ENCODE measurements at places on chromosomes 4 and X.

GRCh38 chr4:153518637-153519389, 52.7 kb downstream of the TMEM131L start:
- no peak for DNase-seq

DNA sequence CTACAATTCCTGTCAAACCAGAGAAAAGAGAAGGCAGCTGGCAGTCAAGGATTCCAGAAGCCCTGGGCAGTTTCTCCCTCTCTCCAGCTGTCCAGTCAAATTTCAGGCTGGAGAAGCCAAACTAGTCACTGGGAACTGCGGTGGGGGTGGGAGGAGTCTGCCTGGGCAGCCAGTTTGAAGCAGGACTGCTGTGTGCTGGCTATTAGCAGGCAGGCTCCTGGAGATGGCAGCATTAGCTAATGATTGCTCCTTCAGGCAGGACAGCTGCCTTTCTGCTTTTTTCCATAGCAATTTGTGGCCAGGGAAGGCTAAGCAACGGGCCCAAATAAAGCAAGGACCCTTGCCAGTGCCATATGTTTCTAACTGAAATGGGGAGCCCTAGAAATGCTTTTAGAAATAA, 44.7 kb upstream of the FGF13 start:
- no peak for DNase-seq

GRCh38 chr4:119068529-119068962, 67.1 kb upstream of the MYOZ2 start:
- no peak for DNase-seq

- no peak for DNase-seq
Observed at GRCh38 chrX:39499996-39500395, 597.8 kb downstream of the BCOR start.

DNA sequence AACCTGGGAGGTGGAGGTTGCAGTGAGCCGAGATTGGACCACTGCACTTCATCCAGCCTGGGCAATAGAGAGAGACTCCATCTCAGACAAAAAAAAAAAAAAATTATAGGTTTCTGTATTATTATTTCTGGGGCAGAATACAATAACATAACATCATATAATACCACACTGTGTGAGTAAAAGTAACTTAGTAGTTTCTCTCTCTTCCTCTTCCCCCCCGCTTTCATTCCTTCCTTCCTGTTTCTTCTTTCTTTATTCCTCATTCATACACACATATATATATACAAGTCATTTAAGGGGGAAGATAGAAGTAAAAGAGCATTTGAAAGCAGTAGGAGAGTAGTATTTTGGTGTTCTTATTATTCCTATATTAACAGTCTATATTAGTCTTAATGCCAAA, 55.9 kb upstream of the FHDC1 start:
- no peak for DNase-seq

GRCh38 chr4:16290681-16291420, 64.6 kb upstream of the TAPT1 start:
- DNase-seq: no peak

DNA sequence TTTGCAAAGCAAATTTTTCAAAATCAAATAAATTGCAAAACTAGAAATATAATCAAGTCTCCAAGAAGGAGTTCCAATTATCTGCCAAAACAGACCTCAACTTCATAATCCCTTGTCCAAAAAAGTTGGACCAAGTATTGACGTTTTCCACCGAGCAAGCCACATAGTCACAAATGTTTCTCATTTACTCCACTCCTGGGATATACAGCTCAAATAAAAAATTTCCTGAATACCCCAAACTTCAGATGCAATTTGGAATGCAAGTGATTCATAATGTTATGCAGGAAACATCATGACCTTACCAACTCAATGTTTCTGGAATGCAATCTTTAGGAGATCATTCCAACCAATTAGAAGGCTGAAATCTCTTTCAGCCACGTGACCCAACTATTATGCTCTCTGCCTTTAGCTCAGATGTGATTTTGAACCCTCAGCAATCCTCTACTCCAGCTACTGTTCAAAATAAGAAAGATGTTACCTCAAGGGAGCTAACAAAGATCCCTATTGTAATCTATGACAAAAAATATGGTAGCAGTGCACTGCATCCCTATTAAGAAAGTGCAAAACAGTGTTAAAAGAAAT, 72.4 kb downstream of the PRDM5 start:
- no peak for DNase-seq

- DNase-seq: no peak
Observed at GRCh38 chr4:94744850-94745249, 12.9 kb upstream of the BMPR1B start.

- no peak for DNase-seq
Observed at GRCh38 chr4:59936566-59936965, 1263.6 kb upstream of the ADGRL3 start.

DNA sequence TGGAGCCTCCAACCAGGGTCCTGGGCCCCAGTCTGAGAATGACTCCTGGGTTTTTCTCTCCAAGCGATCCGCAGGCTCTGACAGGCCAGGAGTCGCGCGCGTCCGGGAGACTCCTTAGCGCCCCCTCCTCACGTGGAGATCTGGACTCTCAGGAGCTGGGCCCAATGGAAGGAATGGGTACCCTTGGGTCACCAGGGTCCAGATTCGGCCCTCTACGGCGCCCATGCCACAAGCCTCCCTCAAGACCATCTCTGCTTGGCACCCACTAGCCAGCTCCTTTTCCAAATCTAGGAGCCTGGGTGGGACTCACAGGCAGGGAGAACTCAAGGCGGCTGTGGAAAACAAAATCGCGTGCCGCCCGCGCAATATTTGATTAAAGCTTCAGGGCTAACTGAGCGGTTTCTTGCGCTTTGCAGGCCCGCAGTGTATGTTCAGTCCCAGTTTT, 7.1 kb downstream of the HAND2 start:
- DNase-seq: no peak

GRCh38 chr4:185697488-185697887, 114.5 kb downstream of the SORBS2 start:
- DNase-seq: no peak

DNA sequence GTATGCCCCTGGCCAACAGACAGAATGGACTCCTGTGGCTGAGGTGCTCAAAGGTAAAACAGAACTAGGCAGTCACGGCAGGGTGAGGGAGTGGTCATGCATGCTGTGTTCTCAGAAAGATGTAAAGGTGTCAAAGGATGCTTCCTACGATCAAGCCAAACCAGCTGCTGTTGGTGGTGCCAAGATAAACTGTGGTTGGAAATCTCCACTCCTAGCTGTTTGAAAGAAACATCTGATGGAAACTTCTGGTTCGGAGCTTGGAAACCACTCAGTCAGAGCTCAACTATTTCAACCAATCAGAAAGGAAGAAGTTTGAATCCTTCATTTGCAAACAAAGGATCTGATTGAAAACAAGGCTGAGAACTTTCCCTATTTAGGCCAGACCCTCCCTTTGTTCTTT, 68.5 kb upstream of the DDX60 start:
- DNase-seq: no peak

DNA sequence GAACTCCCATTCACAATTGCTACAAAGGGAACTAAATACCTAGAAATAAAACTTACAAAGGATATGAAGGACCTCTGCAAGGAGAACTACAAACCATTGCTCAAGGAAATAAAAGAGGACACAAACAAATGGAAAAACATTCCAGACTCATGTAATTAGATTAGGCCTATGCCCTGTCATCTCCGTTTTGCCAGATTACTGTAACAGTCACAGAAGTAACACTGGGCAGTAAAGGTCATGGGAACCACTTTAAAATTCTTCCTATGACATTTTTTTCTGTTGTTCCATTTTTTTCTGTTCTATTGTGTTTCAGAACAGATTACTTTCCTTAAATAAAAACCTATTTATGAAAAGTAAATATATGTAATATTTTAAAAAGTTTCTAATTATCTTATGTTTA, 199.4 kb upstream of the CENPE start:
- no peak for DNase-seq

- DNase-seq: no peak
Observed at GRCh38 chrX:95728446-95728845, 956.2 kb upstream of the DIAPH2 start.

DNA sequence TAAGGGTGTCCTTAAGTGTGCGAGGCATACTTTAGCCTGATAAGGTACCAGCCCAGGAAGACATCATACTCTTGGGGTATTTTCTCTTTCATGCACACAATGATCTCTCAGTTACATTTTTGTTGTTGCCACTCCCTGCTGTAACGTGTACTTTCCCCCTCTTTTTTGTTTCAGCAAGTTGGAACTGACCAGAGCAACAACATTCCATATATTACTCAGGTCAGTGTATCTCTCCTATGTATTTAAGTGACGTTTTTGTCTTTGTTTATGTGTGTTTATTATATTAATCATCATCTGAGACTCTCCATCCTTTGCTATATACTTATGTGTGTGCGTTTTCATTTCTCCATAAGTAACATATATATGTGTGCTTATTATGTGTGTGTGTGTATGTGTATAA, 71.3 kb upstream of the VBP1 start:
- no peak for DNase-seq

GRCh38 chr4:146525754-146526153, 4.0 kb upstream of the SLC10A7 start:
- no peak for DNase-seq

DNA sequence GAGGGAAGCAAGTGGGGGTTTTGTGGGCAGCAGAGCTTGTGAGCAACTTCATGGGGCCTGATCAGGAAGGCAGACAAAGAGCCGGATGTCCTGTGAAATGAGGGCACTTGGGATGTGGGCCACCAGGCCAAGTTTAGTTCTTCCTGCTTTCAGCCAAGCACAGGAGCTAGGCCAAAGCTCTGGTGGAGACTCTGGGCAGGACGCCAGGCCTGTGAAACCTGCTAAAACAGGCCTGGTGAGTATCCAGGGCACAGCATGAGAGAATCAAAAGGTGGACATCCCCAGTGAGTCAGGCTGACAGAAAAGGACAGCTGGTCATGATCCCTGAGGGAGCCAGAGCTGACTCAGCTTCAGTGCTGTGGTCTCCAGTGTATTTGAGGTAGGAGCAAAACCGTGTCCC, 95.7 kb downstream of the NPNT start:
- no peak for DNase-seq

DNA sequence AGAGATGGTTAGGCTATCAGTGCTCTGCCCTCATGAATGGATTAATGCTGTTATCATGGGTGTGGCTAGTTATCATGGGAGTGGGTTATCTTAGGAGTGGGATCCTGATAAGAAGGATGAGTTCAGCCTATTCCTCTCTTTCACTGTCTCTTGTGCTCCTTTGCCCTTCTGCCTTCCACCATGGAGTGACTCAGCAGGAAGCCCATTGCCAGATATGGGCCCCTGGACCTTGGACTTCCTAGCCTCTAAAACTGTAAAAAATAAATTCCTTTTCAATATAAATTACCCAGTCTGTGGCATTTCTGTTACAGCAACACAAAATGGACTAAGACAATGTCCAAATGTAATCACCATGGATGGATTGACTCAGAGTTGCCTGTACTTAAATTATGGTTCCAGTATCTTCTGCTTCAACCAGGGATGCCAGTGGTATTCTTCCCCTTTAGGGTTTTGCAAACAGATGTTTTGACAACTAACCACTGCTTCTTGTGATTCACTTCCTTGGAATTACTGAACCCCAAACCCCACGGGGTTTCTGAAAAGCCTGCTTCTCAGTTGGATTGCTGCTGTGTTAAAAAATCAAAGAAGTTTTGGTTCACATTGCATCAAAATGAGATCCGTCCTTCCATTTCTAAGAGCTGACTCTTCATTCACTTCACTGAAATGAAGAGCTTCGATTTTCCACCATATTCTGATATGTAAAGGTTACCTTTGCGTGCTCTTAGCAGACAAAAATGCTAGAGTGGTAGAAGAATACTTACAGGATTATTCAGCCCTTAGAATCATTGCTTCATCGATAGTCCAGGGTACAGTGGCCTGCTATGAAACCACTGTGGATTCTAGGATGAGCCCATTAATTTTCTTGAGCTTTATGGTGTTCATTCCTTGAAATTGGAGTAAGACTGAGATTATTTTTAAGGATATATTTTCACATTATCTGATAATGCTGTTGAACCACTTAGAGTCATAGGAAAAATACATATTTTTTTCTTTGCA, 107.7 kb downstream of the FRMPD4 start:
- DNase-seq: no peak

GRCh38 chr4:107148904-107149303, 112.8 kb upstream of the DKK2 start:
- no peak for DNase-seq

DNA sequence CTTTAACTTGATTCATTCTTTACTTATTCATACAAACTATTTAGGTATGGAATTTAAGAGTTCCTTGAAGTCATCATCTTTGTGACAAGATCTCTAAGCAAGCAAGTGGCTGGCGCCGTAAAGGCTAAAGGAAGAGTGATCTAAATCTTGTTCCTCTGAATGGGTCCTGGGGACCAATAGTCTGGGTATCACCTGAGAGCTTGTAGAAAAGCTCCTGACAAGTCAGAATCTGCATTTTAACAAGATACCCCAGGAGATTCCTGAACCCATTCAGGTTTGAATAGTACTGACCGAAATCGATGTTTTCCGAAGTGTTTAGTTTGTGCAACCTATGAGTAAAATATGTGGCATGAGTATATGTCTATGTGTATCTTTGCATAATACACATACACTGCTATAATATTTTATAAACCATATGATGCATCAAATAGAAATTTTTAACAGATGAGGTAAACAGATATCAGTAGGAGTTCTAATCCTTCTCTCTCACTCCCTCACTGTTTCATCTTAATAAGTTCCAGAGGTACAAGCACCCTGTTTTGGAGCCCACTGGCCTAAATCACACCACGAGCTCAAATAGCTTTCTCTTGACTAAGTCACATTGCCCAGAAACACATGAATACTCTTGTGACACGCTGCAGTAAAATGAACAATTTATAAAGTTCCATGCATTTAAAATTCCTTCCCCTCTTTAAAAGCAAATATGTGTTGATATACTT, 170.0 kb downstream of the RELL1 start:
- no peak for DNase-seq

DNA sequence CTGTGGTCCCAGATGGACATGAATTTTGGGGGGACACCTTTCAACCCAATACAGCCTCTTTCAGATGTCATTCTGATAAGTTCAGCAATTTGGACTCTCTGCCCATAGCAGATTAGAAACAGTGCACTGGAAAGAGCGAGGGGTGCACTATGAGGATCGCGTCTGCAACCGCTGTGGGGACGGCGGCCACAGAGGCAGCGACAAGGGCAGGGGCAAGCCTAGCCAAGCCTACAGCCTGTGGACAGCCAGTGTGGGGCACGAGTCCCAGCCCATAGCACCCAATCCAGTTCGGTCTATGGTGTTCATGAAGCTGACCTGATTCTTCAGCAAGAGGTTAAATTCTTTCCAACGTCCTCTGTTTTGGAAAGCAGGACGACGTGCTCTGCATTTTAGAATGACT, 9.7 kb upstream of the NSG1 start:
- DNase-seq: no peak

DNA sequence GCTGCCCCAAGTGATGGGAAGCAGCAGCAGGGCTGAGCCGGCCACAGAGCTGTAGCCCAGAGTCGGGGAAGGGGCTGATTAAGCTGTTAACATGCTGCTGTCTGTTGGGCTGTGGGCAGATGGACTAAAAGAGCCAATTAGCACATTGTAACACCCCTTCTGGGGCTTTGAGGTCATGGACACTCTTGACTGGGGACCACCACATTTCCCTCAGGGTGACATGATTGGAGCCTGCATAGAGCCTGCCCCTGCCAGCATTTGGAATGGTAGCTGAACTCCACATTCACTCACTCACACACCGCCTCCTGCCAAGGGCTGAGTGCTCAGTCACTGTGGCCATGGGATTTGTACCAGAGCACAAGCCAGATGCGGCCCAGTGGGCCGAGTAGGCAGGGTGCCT, 646.9 kb downstream of the FAT4 start:
- no peak for DNase-seq

All from vagina (tissue), 2 donors.